ENCODE measurements at places on chromosomes 1 and 21. TPM values are rescaled to one million over a fixed set of nuclear protein-coding genes. Genes with fewer than 3 reads are reported as not detected.
A peak's percentile ranks its signal among the peaks of the same experiment; 100 is the strongest.

DNA sequence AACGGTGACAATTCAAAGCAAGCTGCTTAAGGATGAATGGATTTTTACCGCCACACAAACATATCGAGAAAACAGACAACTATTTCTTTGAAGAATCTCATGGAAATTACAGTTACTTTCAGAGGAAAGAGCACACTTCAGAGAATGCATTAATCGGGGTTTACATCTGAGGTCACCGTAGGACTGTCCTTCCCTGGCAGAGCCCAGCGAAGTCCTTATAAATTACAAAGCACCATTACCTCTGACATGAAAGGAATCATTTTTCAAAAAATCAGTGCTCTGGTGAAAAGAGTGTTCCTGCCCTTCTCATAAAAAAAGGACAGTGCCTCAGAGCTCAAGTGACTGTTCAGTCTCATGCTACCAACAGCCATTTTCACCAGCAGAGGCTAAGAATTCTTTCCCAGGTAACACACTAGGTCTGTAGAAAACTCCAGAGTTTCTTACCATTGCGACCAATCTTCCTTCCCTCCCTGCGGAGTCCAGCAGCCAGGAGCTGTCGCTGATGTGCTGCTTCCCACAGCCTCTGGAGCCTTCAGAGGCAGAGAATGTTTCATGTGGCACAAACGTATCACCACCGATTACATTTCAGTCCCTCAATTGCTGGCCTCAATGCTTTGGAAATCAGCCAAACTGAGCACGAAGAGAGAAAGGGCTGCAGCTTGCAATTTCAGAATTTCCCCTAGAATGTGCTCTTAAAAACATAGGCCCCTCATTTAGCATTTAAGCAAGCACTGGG lies 75.4 kb downstream of the PLD5 start:
- DNase-seq, result no peak
- no peaks in the 10 kb centered on the region for H3K36me3 ChIP-seq
- H3K27me3 ChIP-seq, result no peaks in the 10 kb centered on the region
- no peak overlapping the region for H3K27ac ChIP-seq
- no peaks in the 10 kb centered on the region for H3K4me1 ChIP-seq

GRCh38 chr1:157239936-157240335 lies 101.7 kb upstream of the ETV3 start:
- H3K27me3 ChIP-seq, result no peaks in the 10 kb centered on the region
- H3K4me1 ChIP-seq, result no peaks in the 10 kb centered on the region
- no peak overlapping the region for H3K27ac ChIP-seq
- no peak for DNase-seq
- H3K4me3 ChIP-seq, result no peak overlapping the region
- H3K36me3 ChIP-seq, result no peaks in the 10 kb centered on the region

The EPHA10 gene
- 0.25 TPM for total RNA-seq

- H3K27ac ChIP-seq, result no peak overlapping the region
- no peaks in the 10 kb centered on the region for H3K27me3 ChIP-seq
- no peak for DNase-seq
- H3K36me3 ChIP-seq, result no peaks in the 10 kb centered on the region
Measured at GRCh38 chr1:92409946-92410549, 76.7 kb downstream of the GFI1 start.

DNA sequence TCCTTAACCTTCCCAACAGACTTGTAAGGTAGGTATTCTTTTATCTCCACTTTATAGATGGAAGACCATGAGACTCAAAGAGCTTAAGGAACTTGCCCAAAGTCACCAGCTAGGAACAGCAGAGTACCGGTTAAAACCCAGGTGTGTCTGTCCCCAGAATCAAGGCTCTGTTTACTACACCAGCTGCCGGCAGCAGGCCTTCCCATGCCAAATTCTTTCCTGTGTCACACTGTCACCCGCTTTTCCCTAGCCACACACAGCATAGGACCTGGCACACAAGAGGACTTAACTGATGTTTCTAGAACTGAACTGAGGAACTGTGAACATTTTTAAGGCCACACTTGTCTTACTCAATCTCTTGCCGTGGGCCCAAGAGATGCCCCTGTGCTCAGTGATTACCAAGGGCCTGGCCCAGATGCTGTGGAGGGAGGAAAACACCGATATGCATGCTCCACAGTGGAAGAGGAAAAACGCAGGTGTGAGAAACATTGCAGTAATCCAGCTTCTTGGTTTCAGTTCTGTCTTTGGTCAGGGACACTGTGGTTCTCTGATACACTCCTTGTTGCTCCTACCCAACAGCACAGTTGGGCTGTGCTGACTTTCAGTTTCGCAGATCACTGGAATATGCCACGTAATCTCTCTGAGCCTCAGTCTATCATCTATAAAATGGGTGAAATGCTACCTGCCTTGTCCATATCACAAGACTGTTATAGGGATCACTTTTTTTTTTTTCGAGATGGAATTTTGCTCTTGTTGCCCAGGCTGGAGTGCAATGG lies 13.9 kb upstream of the LY9 start:
- DNase-seq, result no peak
- H3K4me1 ChIP-seq, result peaks cover 5% of the 10 kb centered on the region
- H3K27ac ChIP-seq, result peak overlapping the region; percentile 44
- no peaks in the 10 kb centered on the region for H3K36me3 ChIP-seq
- no peaks in the 10 kb centered on the region for H3K27me3 ChIP-seq

GRCh38 chr1:28971980-28972771 lies 57.8 kb downstream of the EPB41 start:
- DNase-seq, result no peak
- H3K27ac ChIP-seq, result peak overlapping the region; percentile 78
- peaks cover 29% of the 10 kb centered on the region for H3K4me1 ChIP-seq
- no peaks in the 10 kb centered on the region for H3K36me3 ChIP-seq
- no peak overlapping the region for H3K4me3 ChIP-seq

DNA sequence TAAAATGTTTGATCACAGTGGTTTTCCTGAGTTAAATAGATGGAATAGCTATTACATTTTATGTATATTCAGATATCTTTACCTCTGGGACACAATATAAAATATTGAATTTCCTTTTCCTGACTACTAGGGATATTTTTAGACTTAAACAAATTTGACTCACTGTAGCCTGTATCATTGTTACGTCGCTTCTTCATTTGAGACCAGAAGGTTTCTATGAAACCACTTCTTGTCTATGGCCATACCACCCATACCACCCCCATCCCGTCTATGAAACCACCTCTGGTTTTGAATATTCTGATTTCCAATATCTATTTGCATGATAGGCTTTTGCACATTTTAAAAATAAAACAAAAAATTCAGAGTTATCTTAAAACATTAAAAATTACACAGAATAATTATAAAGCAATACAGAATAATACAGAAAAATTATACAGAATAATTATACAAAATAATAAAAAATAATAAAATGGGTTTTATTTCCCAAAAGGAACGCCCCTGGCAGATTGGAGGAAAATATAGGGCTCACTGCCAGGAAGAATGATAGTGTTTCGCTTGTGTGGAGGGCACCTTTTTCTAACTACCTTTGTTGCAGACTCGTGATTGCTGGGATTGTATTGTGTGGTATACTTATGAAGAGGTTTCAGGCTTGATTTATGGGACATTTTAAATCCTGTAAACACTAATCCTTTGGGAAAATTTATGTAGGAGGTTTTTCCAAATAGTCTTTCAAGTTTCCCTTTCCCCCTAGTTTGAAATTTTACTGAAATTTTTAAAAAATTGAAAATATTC lies 4.7 kb downstream of the SPEN start:
- H3K4me3 ChIP-seq, result no peak overlapping the region
- H3K27ac ChIP-seq, result peak overlapping the region; percentile 49
- H3K4me1 ChIP-seq, result peaks cover 68% of the 10 kb centered on the region
- no peaks in the 10 kb centered on the region for H3K36me3 ChIP-seq

DNA sequence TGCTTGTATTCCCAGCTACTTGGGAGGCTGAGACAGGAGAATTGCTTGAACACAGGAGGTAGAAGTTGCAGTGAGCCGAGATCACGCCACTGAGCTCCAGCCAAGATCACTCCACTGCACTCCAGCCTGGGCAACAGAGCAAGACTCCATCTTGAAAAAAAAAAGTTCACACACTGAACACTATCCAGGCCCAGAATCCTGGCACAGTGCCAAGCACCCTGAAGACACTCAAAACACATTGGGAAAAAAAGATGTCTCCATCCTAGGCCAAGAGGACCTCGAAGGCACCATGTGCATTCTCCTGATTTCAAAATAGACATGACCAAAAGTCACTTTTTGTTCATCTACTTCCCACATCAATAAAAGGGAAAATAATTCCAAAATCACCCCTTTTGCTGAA lies 38.7 kb downstream of the SLC9A1 start:
- H3K27ac ChIP-seq, result no peak overlapping the region
- no peak overlapping the region for H3K4me3 ChIP-seq
- no peak for DNase-seq

The OPTC gene
- not detected for total RNA-seq

All from vagina (tissue), 2 donors.